ENCODE measurements at places on chromosomes 6 and 20.

- no peak for DNase-seq
Measured at GRCh38 chr6:6700407-6701270, 112.1 kb downstream of the LY86 start.

DNA sequence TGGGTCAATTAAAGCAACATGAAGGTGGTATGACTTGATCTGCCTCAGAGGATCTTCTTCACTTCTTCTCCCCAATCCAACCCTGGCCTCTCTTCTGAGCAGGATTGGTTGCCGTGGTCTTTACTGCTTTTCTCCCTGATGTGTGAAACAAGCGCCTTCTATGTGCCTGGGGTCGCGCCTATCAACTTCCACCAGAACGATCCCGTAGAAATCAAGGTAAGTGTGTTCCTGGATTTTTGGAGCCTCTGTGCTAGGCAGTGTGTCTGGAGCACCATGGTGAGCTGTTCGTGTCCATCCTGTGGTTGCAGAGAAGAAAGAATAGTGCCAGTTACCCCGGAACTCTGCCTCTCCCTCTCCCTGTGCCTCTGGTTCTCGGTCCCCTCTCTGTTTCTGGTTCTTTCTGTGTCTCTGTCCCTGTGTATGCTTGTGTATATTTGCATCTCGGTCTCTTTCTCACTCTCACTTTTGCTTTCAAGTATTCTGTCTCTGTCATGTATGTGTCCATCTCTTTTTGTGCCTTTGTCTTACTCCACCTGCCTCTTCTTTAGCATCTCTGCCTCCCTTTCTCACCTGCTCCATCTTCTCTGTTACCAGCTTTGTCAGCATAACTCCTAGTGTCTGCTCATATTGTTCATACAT is 23.5 kb downstream of the TM9SF4 start:
- DNase-seq: no peak

DNA sequence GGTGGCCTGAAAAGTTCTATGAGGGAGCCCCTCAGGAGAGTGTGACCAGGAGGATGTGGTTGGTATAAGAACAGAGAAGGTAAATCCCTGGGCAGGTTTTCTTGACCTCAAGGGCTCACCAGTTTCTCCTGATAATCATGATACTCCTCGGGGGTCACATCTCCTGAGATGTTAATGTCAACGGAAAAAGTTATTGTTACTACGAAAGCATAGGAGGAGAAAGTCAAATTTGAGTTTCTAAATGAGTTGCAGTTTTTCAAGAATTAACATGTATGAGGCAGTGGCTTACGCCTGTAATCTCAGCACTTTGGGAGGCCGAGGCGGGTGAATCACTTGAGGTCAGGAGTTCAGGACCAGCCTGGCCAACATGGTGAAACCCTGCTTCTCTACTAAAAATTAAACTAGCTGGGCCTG is 23.4 kb downstream of the MGME1 start:
- DNase-seq: no peak

- DNase-seq: peak; percentile 76
Measured at GRCh38 chr20:42474646-42475045, 715.1 kb downstream of the PTPRT start.

GRCh38 chr6:42689371-42689770 is 33.0 kb downstream of the PRPH2 start:
- no peak for DNase-seq

GRCh38 chr20:49661560-49662329 is 51.9 kb downstream of the B4GALT5 start:
- DNase-seq: no peak

GRCh38 chr6:92495242-92495641 is 924.1 kb downstream of the EPHA7 start:
- DNase-seq: no peak

DNA sequence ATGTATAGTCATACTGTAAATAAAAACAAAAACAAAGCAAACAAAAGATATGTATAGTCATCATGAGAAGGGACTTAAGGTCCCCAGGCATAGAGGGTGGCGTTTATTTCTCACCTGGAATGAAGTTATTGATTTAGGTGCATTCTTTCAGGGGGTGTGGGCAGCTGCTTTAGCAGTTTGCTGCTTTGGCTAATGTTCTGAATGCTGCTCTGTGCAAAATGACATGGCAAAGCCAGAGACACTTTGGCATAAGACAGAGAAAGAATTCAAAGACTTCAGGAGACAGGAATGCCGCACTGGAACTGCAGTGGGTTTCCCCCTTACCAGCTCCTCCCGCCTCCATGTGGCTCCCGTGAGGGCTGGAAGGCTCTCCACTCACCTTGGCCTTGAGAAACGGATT is 36.4 kb upstream of the NELFCD start:
- no peak for DNase-seq

GRCh38 chr20:49863666-49864065 is 51.0 kb downstream of the SLC9A8 start:
- DNase-seq: no peak

DNA sequence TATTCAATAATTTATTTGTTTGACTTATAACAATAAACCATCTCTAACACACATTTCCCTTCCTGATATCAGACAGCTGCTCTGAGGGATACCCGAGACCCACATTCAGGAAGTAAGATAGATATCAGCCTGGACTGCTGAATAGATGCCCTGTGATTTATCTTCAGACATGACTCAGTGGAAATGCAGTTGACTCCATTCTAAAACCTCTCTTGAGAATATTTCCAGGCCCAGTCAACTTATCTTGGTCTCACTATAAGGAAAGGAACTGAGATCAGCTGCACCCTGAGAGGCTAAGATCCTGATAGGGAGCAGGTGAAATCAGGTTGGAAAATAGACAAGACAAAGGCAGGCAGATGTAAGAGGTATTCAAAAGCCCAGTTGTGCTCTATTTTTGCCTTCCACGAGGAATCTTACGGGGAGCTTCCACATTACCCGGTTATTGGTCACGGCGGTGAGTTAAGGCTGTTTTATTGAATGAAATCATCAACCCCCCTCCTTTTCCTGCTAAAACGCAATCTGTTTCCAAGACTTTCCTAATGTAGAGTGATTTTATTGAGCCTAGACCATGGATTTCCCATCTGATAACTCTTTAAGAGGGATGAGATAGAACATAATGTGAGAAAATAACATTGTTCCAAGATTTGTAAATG is 25.5 kb downstream of the C6orf15 start:
- no peak for DNase-seq
